ENCODE measurements at places on chromosomes 13 and 19.
A peak's percentile ranks its signal among the peaks of the same experiment; 100 is the strongest.

DNA sequence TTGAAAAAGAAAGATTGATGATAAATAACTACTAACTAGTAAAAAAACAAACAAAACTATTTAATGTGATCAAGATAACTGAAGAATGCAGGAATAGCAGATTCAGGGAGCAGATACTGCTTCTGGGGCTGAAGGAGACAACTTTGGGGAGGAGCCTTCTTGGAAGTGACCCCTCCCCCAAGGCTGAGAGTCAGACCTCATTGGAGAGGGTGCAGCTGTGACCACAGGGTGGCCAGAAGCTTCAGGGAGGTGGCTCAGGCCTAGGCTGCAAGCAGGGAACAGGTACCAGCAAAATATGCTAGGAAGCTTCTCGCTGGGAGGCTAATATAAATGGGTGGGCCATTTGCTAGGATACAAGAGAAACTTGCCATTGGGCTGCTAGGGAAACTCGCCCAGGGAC, 149.9 kb downstream of the MYO16 start:
- DNase-seq, result no peak

GRCh38 chr19:6402837-6403608, 10.1 kb upstream of the GTF2F1 start:
- DNase-seq, result peak; percentile 87

DNA sequence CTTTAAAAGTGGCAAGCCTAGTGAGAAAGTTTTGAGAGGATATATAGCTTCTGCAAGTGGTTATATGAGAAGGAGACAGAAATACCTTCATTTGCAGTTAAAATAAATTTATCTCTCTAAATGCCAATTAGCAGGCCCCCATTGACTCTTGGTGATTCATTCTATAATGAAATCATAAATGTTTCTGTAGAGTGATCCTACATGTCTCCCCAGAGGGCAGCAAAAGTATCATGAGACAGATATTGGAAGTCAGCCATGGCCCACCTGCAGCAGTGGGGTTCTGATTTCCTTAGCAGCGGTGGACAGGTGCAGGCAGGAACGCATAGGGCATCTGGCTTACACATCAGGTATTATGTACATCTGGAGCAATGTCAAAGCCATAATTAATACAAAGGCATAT, 385.4 kb upstream of the SLC10A2 start:
- no peak for DNase-seq

DNA sequence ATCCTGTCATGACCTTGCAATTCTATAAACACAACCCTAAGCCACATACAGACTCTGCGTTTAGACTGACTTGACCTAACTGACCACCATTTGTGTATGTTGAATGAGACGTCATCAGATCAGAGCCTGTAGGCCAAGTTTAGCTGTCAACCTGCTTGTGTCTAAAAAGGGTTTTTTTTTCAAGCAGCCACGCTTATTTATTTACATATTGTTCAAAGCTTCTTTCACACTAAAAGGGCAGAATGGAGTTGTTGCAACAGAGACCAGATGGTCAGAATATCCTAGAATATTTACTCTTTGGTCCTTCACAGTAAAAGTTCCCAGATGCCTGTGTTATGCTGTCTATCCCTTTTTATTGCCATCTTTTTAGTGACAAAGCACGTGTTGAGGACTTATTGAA, 307.7 kb upstream of the SLC10A2 start:
- no peak for DNase-seq

DNA sequence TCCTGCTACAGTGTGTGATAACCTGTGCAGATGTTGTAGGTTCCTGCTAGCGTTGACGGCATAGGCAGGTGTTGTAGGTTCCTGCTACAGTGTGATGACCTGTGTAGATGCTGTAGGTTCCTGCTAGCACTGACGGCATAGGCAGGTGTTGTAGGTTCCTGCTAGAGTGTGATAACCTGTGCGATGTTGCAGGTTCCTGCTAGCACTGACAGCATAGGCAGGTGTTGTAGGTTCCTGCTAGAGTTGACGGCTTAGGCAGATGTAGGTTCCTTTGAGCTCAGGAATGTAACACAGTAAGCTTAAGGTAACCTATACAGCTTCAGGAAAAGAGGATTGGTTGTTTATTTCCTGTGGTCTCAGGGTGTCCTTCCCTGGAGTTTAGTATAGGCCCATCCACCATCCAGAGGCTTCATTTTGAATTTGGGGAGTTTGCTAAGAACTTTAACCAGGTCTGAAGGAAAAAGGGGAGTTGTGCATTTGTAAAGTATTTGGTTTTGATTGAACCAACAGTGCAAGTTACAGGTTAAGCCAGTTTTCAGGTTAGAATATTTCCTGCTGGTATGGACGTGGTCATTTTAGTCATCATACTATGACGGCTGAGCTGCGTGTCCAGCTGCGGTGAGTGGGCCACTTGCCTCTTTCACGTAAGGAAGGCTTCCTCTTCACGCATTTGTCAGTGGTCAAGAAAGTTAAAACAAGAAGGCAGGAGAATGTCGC, 53.8 kb downstream of the ATP11A start:
- no peak for DNase-seq

- no peak for DNase-seq
Measured at GRCh38 chr19:55032170-55032800, 5.8 kb downstream of the GP6 start.

DNA sequence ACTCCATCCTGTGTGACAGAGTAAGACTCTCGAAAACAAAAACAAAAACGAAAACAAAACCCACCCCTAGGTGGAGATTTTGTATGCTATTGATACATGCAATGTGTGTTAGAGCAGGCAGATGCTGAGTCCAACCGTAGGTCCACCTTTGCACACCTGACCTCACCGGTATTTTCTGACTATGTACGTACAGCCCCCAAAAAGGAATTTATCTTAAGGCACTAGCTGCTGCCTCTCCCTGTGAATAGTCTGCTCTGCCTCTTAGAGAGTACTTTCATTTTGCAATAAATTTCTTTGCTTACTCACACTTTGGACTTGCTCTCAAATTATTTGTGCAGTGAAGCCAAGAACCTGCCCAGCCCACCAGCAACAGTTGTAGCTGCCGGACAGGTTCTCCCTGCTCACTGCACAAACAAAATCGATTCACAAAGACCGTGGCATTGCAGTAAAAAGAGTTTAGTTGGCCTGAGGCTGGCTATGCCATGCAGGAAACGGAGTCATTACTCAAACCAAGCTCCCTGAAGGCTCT, 8.2 kb upstream of the ZNF77 start:
- DNase-seq, result peak; percentile 32

DNA sequence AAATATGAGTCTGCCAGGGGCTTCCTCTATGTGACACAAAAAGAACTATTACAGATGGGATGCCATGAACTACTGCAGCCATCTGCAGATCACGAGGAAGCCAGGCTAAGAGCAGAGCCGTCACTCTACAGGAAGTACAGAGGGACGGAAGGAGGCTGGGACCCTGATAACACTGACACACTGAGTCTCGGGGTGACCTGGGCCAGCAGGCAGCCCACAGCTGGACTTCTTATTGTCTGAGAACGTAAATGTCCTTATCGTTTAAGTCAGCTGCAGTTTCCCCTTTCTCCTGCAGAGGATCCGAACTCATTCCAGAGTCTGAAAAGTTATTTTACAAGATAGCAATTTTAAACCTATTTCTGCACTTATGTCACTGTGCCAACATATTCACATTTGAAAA, 20.7 kb downstream of the PARP4 start:
- no peak for DNase-seq

DNA sequence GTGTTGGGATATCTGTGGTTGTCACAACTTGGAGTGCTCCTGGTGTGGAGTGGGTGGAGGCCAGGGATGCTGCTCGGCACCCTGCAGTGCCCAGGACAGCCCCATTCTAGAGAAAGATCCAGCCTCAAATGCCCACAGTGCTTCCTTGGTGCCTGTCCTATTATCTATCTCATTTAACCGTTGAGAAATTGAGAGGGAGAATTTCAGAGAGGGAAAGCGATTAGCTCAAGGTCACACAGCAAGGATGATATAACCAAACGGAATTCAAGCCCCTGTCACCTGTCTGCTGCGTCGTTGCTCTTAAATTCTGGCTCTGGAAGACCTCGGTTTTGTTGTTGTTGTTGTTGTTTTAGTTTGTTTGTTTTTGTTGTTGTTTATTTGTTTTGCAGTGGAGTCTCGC, 13.5 kb downstream of the ANKRD24 start:
- DNase-seq, result no peak

GRCh38 chr13:19695829-19696228, 62.4 kb downstream of the MPHOSPH8 start:
- DNase-seq, result no peak

- no peak for DNase-seq
Measured at GRCh38 chr13:44806826-44807225, 182.4 kb downstream of the NUFIP1 start.

DNA sequence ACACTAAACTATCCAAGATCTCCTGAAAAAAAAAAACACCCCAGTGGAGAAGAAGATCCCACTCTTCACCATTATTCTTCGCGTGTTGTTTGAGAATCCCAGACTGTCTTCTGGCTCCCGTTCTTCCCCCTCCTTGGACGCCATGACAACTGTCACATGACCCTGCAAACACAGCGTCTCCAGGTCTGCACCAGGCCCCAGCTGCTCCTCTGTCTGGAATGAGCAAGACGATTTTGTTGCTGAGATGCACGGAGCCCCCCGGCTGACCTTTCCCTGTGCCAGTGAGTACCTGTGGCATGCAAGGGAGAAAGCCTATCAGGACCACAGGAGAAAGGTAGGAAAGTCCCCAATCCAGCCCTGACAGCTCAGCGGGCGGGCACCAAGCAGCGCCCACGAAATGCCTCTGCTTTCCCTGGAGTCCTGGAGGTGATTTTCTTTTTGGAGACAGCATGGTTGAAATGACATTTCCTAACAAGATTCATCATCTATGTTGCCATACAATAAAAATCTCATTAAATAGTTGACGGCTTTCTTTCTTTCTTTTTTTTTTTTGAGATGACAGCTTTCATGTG, at the start of gene CFAP97D2:
Gene CFAP97D2 (plus strand): TSS at position 171 of the 572 bp plus-strand sequence. CDS start 74 bp downstream, at position 245.
- DNase-seq, result no peak

- DNase-seq, result no peak
Measured at GRCh38 chr19:7762719-7763293, at the start of gene CLEC4M. Gene CLEC4M (plus strand): TSS chr19:7763243. CDS start chr19:7763267, 24 bp downstream.

DNA sequence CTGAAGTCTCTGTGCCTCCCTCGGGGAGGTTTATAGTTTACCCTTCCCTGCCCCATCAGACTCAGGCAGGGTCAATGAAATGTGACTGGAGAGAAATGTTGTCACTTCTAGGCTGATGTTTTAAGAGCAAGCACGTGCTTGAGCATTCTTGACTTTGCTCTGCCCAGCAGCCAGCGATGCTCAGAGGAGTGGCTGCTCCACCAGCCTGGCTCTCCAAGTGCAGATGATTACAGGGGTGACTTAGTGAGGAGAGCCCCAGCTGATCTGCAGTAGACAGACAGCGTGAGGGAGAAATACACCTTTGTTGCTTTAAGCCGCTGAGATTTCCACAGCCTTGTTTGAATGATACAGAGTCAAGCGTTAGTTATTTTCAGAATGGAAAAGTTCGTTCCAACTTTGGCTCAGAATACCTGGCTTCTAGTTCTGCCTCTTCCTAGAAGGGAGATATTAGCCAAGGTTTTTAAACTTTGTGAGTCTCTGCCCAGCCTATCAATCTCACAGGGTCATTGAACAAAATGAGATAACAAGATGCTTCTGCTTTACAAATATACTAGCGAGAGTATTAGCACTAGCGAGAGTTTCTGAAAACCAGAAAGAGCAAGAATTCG, 143.6 kb downstream of the OXGR1 start:
- no peak for DNase-seq

GRCh38 chr19:29878973-29879654, 62.9 kb upstream of the URI1 start:
- DNase-seq, result peak; percentile 43

GRCh38 chr19:46225558-46226004, 4.0 kb upstream of the IGFL1 start:
- DNase-seq, result peak; percentile 30

- DNase-seq, result no peak
Measured at GRCh38 chr19:6352381-6353165, 8.8 kb upstream of the CLPP start.

- DNase-seq, result no peak
Measured at GRCh38 chr13:36639610-36640009, 34.2 kb upstream of the SERTM1 start.

DNA sequence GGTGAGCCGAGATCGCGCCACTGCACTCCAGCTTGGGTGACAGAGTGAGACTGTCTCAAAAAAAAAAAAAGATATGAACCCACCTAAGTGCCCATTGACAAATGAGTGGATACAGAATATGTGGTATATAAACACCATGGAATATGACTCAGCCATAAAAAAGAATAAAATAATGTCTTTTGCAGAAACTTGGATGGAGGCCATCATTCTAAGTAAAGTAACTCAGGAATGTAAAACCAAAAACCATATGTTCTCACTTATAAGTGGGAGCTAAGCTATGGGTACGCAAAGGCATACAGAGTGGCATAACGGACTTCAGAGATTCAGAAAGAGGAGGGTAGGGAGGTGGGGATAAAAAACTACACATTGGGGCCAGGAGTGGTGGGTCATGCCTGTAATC, 29.5 kb downstream of the PLA2G4C start:
- no peak for DNase-seq

GRCh38 chr13:90534617-90535370, 812.7 kb upstream of the MIR17HG start:
- DNase-seq, result no peak

DNA sequence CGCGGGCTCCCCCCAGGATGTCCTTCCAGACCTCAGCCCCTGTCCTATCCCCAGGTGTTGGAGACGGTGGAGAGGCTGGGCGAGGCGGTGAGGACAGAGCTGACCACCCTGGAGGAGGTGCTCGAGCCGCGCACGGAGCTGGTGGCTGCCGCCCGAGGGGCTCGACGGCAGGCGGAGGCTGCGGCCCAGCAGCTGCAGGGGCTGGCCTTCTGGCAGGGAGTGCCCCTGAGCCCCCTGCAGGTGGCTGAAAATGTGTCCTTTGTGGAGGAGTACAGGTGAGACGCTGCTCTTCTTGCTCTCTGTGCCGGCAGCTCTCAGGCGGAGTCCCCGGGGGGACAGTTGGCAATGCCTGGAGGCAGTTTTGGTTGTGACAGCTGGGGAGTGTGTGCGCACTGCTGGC, 6.9 kb downstream of the TTYH1 start:
- DNase-seq, result no peak

GRCh38 chr13:66933994-66934393, 296.1 kb downstream of the PCDH9 start:
- DNase-seq, result peak; percentile 93

DNA sequence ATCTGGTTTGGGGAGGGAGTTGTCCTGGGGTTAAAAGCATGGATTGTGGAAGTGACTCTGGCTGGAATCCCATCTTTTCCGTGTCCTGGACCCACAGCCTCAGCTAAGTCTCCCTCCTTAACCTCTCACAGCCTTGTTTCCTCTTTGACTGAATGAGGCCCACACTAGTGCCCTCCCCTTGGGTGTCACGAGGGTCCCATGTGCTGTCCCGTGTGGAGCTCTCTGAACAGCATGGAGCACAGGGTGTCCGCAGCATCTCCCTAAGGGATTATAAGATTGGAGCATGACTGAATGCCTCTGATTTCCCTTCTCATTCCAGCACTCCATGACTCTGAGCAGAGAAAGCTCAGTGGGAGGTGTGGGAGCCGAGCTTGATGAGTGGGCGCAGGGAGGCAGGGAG, 182.5 kb downstream of the TEX29 start:
- DNase-seq, result no peak

Data from cardiac fibroblast (primary cell).